Choroid plexus epithelial cell (primary cell): ENCODE measurements at places on chromosomes 3 and 15.

DNA sequence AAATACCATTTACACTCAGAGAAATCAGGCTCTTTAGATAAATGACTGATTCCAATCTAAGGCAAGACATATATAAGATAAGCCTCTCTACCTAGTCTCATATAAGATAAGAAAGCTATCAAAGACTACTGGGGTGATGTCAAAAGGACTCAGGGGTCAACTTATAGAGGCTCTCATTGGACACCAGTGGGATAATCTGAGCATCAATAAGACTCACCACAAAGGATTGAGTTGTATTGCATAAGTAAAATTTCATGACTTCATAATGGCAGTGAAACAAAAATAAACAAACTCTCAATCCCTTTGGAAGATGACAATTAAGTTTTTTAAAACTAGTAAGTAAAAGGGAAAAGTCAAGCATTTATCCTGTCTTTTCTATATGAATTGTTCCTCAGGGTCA lies 317.8 kb downstream of the SHQ1 start:
- no peak for DNase-seq

DNA sequence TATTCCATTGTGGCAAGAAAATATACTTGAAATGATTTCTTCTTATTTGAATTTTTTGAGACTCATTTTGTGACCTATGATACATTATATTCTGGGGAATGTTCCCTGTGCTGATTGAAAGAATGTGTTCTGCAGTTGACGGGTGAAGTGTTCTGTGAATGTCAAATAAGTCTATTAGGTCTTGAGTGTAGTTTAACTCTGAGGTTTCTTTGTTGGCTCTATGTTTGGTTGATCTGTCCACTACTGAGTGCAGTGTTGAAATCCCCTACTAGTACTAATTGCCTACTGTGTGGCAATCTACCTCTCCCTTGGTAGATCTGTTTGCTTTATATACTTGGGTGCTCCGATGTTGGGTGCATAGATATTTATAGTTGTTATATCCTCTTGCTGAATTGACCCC lies 46.3 kb upstream of the VEPH1 start:
- peak; percentile 54 for DNase-seq

DNA sequence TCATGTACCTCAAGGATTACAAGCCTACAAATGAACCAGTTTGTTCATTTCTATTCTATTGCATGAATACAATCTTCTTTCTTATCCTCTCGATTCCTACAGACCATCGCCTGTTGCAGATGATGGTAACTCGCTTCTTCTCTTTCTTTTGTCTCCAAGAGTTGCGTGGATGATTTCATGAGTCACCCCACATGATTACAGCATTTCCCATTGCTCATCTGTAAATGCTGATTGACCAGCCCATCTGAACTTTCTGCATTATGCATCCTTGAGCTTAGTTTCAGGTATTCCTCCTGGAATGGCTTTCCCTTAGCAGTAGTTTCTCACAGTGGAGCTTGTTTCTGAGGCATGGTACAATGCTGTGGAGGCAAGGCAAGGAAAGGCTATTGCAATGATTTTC lies 109.6 kb upstream of the TOPAZ1 start:
- no peak for DNase-seq

DNA sequence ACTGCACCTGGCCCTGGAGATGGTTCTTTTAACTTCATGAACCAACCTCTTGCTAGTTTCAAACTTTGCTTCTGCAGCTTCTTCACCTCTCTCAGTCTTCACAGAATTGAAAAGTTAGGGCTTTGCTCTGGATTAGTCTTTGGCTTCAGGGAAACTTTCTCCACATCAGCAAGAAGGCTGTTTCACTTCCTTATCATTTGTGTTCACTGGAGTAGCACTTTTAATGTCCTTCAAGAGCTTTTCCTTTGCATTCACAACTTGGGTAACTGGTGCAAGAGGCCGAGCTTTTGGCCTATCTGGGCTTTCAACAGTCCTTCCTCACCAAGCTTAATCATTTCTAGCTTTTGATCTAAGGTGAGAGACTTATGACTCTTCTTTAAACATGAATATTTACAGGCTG lies 15.7 kb upstream of the TM2D3 start:
- DNase-seq: no peak

GRCh38 chr3:127407026-127407939 lies 119.4 kb upstream of the PRR20G start:
- DNase-seq: no peak
